NCI-H146 (cell line): ENCODE measurements at places on chromosomes 6 and 20.

DNA sequence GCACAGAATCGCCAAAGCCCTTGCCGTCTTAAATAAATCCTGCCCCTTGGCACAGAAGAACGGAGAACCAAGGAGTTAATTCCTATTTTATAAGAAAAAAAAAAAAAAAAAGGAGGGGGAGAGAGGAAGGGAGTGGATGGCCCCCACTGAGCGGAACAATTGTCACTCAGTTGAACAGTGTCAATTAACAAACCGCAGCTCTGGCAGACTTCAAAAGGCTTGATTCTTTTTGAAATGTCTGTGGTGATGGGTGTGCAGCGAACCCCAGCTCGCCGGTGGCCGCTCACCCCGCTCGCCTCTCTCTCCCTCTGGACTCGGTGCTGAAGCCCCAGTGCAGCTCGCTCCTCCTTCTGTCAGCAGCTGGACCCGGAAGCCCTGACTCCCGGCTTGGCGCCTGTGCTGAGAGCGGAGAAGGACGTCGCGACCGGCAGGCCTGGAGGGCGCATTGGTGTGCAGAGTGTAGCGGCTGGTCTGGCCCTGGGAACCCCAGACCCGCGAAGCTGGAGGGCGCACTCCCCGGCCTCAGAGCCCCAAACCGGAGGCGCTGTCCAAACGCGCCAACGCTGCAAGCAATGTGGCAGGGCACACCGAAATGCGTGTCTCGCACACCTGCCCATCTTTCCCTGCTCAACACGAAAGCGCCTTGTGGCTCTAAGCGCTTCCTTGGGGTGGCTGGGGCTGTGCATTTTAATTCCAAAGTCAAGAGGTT is 3.4 kb downstream of the LINC00237 start:
- peak; percentile 78 for DNase-seq

- DNase-seq, result no peak
Observed at GRCh38 chr6:169289619-169290339, 36.1 kb upstream of the THBS2 start.

- no peak for DNase-seq
Observed at GRCh38 chr6:130734161-130734560, 93.0 kb upstream of the SMLR1 start.

- DNase-seq, result no peak
Observed at GRCh38 chr6:36139991-36140710, 9.8 kb downstream of the MAPK13 start.

- no peak for DNase-seq
Observed at GRCh38 chr20:1904135-1904534, 8.9 kb downstream of the SIRPA start.

DNA sequence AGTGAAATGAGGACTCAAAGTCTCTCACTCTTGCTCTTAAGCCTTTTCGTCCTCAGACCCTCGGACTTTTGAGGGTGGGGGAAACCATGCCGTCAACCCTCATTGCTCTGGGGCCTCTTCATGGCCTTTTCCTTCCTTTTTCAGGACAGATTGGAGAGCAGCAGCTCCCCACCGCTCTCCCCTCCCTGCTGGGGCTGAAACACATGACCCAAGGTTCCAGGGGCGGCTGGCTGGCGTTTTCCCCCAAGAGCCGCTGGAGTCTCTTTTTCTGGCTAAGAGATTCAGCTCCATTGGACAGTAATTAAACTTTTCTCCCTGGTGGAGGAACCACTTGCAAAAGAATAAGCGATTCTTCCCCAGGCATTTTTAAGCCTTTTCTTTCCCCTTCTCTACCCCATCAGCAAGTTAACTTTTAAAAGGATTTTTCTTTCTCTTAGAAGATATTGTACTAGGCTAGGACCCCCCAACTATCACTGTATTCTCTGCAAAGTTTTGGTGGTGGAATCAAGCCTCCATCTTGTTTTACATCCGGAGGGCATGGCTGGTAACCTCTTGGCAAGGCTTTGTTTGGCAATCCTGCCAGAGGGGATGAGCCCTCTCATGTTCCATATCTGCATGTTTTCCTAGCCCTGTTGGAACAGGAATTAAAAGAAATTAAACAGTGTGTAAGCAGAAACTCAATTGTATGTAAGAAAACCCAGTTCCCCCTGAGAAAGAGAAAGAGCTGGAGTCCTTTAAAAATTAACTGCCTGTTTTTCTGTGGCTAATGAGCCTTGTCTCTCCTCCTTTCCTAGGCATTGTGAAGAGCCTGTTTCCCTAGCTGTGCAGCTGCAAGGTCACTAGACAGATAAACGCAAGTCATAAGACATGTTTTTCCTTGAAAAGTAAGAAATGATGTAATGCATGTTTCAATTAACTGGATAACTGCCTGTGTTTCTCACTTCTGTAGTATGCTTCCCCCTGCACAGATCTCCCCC is 100.8 kb upstream of the GPR6 start:
- peak; percentile 33 for DNase-seq

DNA sequence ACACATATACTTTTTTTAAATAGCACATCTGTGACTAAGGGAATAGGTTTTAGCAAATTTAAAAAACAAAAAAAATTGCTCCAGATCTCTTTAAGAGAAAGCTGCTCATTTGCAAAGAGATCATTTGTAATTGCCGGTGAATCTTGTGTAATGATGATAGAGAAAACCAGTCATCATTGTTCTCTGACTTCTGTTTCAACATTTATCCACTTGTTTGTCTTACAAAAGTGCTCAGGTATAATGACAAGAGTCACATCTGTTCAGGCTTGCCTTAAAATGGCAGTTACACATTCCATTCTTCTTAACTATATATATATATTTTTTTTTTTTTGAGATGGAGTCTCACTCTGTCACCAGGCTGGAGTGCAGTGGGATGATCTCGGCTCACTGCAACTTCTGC is 165.2 kb downstream of the AIG1 start:
- no peak for DNase-seq

DNA sequence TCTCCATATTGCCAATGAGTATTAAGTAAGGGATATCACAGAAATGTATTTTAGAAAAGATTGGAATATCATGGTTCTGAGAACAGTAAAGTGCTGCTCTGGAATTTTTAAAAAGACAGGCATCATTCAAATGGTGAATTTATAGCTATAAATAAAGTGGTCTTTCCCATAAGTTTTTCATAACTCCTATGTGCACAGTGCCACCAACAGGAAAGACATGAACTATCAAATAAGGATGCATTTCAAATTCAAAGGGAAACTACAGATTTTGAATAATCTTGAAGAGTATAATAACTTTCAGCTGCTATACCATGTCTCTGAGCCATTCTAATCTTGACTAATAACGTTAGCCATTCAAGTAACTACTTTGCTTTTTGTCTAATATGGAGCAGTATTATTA is 456.8 kb upstream of the GJE1 start:
- peak; percentile 39 for DNase-seq

DNA sequence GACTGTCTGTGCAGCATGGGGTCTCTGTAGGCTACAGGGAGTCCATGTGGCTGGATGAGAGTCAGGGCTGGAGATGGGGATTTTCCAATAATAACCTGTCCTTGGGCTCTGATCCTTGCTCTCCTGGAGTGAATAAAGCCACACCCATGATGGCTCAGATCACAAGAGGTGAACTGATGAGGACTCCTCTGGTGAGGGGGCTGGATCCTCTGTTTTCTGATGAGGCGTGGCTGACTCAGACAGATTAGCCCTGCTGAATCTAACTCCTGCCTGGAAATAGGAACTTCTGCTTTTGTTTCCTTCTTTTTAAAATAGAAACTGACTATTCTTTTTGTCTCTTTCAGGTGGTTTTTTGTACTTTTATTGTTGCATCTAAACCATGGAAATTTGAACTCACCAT is 27.0 kb downstream of the CST9L start:
- no peak for DNase-seq

- no peak for DNase-seq
Observed at GRCh38 chr6:83138118-83138722, 54.8 kb downstream of the PGM3 start.

GRCh38 chr20:18728165-18728869 is 85.3 kb upstream of the SCP2D1 start:
- no peak for DNase-seq

GRCh38 chr6:133854364-133855275 is 34.3 kb upstream of the TCF21 start:
- peak; percentile 63 for DNase-seq

DNA sequence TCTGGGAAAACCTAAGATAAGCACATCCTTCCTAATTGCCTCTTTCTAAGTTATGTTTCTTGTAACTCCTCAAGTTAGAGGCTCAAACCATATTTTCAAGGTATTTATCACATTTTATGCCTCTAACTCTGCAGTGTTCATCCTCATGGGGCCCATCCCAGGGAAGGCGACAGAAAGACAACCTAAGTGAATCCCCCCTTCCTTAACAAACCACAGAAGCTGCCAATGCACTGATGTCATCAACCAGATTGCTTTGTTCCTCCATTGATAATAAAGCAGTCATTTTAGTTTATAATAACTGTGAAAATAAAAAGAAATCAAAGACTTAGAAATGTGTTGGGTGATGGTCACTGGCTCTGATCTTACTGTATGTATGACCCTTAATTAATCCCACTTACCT is 119.5 kb upstream of the TCF21 start:
- DNase-seq, result no peak

- no peak for DNase-seq
Observed at GRCh38 chr6:1244941-1245340, 67.0 kb upstream of the FOXQ1 start.

DNA sequence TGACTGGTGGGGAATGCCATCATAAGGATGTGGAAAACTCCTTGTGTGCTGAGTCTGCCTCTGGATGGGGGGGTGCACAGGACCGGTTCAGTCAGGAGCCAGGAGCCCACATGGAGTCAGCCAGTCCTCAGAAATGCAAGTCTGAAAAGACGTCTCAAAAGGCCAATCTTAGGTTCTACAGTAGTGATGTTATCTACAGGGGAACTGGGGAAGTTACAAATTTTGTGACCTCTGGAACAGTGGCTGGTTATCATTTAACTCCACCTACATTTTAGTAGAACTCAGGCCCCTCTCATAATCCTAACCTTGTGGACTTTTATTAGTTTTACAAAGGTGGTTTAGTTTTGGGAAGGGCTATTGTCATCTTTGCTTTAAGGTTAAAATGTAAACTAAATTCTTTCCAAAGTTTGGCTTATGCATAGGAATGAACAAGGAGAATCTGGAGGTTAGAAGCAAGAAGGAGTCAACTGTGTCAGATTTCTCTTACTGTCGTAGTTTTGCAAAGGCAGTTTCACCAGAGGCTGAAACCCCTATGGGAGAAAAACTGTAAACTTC is 13.7 kb upstream of the TBC1D22B start:
- DNase-seq, result no peak

GRCh38 chr6:163999475-164000125 is 585.1 kb downstream of the QKI start:
- DNase-seq, result no peak

DNA sequence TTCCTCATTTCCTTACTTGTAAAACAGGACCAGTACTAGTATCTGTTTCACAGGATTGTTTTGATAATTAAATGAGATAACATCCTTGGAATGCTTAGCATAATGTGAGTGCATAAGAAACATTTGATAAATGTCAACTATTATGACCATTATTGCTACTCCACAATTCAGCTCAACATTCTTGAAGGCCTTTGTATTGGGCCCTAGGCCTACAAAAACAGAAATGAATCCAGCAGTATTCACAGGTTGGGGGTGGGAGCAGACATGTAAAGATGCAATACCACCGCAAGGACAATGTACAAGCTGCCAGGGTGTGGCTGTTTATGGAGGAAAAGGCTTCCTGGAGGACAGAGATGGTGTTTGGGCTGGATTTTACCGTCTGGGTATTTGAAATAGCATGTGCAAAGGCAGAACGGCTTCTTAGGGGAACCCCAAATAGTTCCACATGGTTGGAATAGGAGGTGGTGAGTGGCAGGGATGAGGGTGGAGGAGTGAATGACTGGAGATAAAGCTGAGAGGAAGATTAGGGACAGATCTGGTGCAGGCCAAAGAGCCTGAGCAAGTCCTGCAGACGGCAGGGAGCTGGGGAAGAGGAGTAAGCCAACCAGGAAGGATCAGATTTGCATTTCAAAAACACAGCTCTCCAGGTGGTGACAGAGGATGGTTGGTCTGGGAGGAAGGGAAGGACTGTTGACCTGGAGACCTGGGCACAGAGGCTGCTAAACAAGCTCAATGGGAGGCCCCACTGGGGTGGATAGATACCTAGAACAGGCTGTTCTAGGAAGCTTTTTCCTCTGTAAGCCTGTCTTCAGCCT is 57.0 kb upstream of the EPB41L1 start:
- DNase-seq, result peak; percentile 95

DNA sequence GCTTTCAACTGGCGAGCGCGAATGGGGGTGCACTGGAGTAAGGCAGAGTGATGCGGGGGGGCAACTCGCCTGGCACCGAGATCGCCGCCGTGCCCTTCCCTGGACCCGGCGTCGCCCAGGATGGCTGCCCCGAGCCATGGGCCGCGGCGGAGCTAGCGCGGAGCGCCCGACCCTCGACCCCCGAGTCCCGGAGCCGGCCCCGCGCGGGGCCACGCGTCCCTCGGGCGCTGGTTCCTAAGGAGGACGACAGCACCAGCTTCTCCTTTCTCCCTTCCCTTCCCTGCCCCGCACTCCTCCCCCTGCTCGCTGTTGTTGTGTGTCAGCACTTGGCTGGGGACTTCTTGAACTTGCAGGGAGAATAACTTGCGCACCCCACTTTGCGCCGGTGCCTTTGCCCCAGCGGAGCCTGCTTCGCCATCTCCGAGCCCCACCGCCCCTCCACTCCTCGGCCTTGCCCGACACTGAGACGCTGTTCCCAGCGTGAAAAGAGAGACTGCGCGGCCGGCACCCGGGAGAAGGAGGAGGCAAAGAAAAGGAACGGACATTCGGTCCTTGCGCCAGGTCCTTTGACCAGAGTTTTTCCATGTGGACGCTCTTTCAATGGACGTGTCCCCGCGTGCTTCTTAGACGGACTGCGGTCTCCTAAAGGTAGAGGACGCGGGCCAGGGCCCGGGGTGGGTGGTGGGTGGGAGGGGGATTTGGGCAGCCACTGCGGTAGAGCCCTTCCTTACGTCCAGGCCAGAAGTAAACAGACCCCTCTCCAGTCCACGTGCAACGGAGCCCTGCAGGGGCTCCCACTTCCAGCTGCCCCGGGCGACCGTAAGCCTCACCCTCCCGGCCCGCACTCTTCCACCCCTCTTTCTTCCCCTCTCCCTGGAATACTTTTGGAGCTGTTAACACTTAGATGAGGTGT is 998 bp downstream of the BMP2 start:
- DNase-seq, result peak; percentile 31

DNA sequence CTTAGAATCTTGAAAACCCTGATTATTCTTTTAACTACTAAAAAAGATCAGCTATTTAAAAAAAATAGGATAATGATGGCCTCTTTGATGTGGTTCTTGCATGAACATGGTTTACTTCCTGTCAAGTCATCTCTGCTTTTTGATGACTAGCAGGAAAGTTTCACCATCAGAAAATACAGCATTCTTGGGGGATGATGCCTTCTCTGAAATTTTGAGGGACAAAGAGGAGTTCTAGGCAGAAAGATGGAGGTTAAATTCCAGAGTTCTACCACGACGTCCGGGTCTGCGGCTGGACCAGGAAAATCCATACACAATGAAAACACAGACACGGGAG is 130.4 kb downstream of the OLIG3 start:
- no peak for DNase-seq

DNA sequence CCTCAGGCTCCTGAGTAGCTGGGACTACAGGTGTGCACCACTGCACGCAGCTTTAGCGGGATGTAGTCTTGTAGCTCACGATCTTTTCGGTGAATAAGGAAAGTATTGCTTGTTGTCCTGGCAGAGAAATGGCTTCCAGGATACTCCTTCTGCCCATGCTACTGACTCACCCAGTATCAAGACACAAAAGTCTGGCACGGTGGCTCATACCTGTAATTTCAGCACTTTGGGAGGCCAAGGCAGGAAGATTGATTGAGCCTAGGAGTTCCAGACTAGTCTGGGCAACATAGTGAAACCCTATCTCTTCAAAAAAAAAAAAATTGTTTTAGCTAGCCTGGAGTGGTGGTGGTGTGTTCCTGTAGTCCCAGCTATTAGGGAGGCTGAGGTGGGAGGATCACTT is 40.9 kb upstream of the B4GALT5 start:
- no peak for DNase-seq
